ENCODE measurements at places on chromosomes 7 and 10. TPM values are rescaled to one million over a fixed set of nuclear protein-coding genes. Genes with fewer than 3 reads are reported as not detected.

HKDC1 gene
- 4.2 TPM for total RNA-seq

PLXDC2 gene
- total RNA-seq: not detected

ELAPOR2 gene
- total RNA-seq: 2.5 TPM

ASIC3 gene
- 5.5 TPM for total RNA-seq

NPSR1 gene
- not detected for total RNA-seq

ZNF365 gene
- 0.35 TPM for total RNA-seq

GDF2 gene
- not detected for total RNA-seq

- no peak for DNase-seq
Observed at GRCh38 chr10:13721486-13721885, 134.7 kb downstream of the PRPF18 start.

GRCh38 chr7:2357571-2357970 lies 2.9 kb downstream of the EIF3B start:
- DNase-seq: no peak

- DNase-seq: no peak
Observed at GRCh38 chr7:3634396-3634795, 333.3 kb downstream of the SDK1 start.

- no peak for DNase-seq
Observed at GRCh38 chr10:124348801-124349200, 69.9 kb downstream of the OAT start.

- DNase-seq: no peak
Observed at GRCh38 chr7:157129907-157130460, 8.7 kb upstream of the UBE3C start.

GRCh38 chr7:128170461-128170860 lies 70.6 kb upstream of the LEP start:
- no peak for DNase-seq

DNA sequence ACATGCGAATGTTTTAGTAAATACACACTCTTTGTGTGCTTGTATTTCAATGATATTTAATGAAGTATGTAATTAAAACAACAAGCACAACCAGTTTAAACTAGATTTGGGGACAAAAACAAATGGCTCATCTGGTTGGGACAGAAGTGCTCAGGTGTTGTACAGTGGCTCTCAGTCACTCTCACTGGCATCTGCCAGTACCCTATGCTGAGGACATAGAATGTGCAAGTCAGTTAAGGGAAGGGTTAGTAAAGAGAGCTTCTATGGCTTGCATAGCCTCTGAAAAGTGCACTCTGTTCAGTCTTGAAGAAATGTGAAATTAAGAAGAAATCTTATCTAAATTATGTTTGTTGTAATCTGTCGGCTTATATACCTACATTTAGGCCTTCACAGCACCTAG lies 183.0 kb downstream of the LRRC4 start:
- no peak for DNase-seq

DNA sequence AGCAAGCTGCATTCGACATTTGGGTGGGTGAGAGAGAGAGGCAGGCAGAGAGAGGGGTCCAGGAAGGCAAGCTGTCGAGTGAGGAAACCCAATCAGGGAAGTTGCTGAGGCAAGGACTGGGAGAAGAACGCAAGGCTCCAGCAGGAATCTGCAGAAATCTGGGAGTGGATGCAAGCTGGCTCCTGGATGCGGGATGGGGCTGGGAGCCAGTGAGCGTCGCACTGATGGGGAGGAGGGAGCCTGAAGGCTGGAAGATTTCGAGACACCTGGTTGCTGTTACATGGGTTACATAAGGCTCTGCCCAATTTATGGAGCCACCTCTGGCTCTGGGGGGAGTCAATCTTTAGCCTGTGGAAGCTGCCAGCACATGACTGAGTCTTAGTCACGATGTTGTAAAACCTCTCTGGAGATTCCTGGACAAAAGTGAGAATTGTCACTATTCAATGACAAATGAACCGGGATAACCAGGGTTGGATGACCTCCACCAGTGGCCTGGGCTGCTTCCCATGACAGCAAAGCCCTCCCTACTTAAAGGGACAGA lies 51.1 kb upstream of the ADRB1 start:
- DNase-seq: no peak

DNA sequence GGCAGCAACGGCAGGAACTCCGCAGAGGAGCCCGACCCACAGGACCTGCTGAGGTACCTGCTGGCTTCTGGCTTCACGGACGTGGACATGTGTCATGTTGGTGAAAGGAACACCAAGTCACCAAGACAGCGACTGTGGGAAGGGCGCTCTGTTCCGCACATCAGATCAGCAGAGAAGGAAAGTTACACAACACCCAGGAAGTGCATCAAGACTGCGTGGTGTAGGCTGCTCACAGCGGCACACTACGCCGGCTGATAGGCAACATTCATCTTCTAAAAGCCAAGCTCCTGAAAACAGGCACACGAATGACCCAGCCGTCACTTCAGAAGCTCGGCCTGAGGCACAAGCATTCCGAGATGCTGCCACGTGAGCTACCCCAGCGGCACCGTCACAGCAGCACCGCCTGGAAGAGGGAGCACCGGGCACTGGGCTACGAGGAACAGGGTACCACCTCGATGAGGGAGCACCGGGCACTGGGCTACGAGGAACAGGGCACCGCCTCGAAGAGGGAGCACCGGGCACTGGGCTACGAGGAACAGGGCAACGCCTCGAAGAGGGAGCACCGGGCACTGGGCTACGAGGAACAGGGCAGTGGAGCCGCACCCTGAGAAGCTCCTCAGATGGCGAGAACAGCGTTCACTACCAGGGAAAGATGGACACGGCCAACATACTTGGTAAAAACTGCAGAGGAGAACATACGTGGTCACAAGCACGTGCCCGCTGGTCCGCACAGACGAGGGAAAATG lies 86.7 kb downstream of the MAD1L1 start:
- DNase-seq: no peak

- no peak for DNase-seq
Observed at GRCh38 chr10:42940487-42941294, 136.2 kb upstream of the RET start.

GRCh38 chr7:116218051-116218645 lies 7.8 kb downstream of the TES start:
- no peak for DNase-seq

GRCh38 chr10:46528675-46529615 lies 27.5 kb downstream of the GPRIN2 start:
- DNase-seq: no peak

GRCh38 chr7:4861227-4861626 lies 603 bp downstream of the PAPOLB start:
- DNase-seq: no peak
